Omental fat pad (tissue), 4 donors: ENCODE measurements at places on chromosomes 3 and 15.

GRCh38 chr3:14685179-14685578 lies 10.2 kb downstream of the C3orf20 start:
- no peak for DNase-seq

- DNase-seq, result no peak
These were observed 37.4 kb upstream of the PCSK6 start for GRCh38 chr15:101526890-101527289.

GRCh38 chr3:73451301-73451944 lies 173.3 kb downstream of the PDZRN3 start:
- DNase-seq, result no peak

DNA sequence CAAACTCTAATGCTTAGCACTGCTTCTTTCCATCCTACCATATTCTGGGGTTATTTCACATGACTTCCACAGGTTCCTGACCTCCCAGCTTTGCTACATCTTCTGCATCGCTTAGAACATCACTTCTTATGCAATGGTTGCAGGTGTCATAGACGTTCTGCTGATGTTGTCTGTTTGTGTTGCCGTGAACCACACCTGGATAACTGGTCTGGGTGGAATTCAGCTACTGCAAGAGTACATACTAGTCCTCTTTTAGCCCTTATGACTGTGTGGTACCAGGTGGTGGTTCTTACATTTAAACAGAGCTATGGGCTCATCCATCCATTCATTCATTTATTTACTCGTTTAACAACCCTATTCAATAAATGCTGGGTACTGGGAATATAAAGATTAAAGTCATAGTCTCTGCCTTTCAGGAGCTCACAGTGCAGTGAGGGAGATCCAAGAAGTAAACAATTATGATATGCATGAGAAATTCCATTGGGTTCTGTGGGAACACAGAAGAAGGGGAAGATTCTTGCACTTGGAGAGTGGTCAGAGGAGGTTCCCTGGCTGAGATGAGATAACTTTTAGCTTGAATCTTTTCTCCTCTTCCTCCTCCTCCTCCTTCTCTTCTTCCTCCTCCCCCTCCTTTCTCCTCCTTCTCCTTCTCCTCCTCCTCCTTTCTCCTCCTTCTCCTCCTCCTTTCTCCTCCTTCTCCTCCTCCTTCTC lies 30.8 kb downstream of the TMEM45A start:
- DNase-seq, result no peak

GRCh38 chr3:139560411-139560810 lies 20.9 kb upstream of the RBP1 start:
- DNase-seq, result no peak

DNA sequence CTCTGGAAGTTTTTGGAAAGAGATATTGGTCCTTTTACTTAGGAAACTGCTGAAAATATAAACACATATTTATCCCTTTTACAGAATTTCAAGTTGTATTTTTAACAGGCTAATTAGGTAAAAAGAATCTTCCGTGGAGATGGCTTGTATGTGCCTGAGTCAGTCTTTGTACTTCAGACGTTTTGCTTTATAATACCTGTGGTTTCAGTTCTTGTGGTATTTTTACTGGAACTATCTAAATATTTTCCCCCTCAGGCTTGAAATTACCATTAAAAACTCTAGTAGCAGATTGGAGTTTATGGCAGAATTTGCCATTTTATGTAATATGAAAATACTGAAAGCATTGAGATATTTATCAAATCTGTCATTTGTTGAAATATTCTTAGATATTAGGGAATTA lies 151.6 kb upstream of the CGNL1 start:
- DNase-seq, result no peak

DNA sequence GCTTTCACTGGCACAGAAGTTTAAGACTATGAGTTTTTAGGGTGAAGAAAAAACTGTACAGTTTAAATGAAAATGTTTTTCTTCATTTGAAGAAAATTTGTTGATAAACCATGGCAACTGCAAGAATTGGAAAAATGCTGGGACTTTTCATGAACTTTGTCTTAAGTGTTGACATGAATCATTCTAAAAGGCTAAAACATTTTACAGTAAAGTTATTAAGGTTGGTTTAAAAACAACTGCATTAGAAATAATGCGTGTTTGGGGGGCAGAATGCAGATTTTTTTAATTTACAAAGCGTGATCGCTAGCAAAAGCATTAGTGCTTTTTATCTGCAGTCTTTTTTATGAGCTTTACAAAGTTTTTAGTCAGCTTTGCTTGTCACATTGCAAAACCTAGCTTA lies 601.9 kb upstream of the TGFBR2 start:
- DNase-seq, result no peak

- no peak for DNase-seq
These were observed 19.5 kb downstream of the SMARCC1 start for GRCh38 chr3:47762233-47762632.

GRCh38 chr3:11998092-11998491 lies 6.1 kb upstream of the SYN2 start:
- no peak for DNase-seq
